ENCODE measurements at places on chromosomes 6 and 20.

- DNase-seq = no peak
Measured at GRCh38 chr6:35186571-35186970, 27.2 kb upstream of the SCUBE3 start.

- no peak for DNase-seq
Measured at GRCh38 chr20:5013682-5014447, 12.6 kb upstream of the SLC23A2 start.

- no peak for DNase-seq
Measured at GRCh38 chr20:46688151-46689081, 828 bp downstream of the TP53RK start.

- DNase-seq = no peak
Measured at GRCh38 chr6:37433657-37434271, 743 bp downstream of the CMTR1 start.

DNA sequence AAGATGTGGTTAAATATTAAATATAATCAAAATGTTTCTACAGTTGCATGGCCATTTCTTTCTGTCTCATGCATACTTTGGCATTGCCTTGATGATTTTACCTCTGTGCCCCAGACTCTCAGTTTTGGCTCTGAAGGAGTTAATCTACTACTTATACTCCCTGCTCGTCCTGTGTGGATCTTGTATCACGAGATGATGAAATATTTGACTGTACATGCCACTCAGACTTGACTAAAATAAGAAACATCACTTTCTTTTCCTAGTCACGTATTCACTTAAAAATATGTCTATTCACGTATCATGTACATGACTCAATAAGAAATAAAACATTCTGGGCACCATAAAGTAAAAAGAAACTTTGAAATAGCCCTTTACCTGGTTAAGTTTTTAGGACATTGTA is 397.7 kb downstream of the RFPL4B start:
- no peak for DNase-seq

- DNase-seq = no peak
Measured at GRCh38 chr6:158635427-158636073, 9.0 kb downstream of the DYNLT1 start.

GRCh38 chr6:9657994-9658393 is 756.9 kb downstream of the TFAP2A start:
- no peak for DNase-seq

DNA sequence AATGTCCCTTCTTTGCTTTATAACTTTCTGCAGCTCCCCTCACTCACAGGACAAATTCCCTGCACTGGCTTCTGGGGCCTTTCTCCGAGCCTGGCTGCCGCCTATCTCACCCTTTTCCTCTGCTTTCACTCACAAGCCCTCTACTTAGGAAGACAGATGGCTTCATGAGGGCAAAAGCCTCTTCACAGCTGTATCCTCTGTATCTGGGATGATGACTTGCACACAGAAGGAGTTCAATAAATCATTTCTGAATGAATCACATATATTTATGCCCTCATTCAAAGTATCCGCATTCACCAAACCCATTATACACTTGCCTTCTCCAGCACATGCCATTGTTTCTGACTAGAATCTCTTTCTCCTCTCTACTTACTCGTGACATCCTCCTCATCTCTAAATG is 159.0 kb upstream of the RIPOR2 start:
- DNase-seq = no peak

GRCh38 chr6:75337835-75338580 is 53.4 kb upstream of the TMEM30A start:
- no peak for DNase-seq

GRCh38 chr6:129733290-129733689 is 23.3 kb upstream of the ARHGAP18 start:
- DNase-seq = no peak

- no peak for DNase-seq
Measured at GRCh38 chr6:105210932-105211531, 31.2 kb upstream of the POPDC3 start.

DNA sequence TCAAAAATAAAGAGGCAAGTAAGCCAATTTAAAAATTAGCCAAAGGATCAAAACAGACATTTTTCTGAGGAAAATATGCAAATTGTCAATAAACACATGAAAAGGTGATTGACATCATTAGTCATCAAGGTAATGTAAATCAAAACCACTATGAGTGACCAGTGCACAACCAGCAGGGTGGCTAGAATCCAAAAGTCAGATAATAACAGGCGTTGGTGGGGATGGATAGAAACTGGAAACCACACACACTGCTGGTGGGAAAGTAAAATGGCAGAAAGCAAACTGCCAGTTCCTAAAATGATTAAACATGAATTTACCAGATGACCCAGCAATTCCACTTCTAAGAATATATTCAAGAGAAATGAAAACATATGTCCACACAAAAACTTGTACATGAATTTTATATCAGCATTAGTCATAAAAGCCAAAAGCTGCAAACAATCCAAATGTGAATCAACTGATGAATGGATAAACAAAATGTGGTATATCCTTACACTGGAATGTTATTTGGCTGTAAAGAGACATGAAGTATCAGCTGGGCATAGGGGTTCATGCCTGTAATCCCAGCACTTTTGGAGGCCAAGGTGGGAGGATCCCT is 74.8 kb upstream of the MBOAT1 start:
- no peak for DNase-seq

DNA sequence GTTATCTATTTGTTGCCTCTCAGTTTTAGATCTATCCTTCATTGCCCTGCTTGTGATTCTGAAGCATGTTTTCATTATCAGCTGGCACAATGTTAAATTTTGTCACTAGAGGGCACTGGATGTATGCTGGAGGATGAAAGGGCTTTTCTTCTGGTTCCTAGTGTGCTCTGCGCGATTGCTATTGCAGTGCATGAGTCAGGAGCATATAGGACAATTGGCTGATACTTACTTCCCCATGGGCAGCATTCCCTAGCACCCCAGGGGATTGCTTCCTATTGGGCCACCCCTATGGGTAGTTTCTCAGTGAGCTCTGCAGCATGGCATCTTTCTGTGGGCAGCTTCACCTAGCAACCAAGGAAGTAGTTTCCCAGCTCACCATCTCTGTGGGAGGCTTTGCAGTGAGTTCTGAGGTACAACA is 280.3 kb upstream of the SYNCRIP start:
- DNase-seq = no peak

- DNase-seq = no peak
Measured at GRCh38 chr6:147553099-147553498, 44.6 kb downstream of the SAMD5 start.

DNA sequence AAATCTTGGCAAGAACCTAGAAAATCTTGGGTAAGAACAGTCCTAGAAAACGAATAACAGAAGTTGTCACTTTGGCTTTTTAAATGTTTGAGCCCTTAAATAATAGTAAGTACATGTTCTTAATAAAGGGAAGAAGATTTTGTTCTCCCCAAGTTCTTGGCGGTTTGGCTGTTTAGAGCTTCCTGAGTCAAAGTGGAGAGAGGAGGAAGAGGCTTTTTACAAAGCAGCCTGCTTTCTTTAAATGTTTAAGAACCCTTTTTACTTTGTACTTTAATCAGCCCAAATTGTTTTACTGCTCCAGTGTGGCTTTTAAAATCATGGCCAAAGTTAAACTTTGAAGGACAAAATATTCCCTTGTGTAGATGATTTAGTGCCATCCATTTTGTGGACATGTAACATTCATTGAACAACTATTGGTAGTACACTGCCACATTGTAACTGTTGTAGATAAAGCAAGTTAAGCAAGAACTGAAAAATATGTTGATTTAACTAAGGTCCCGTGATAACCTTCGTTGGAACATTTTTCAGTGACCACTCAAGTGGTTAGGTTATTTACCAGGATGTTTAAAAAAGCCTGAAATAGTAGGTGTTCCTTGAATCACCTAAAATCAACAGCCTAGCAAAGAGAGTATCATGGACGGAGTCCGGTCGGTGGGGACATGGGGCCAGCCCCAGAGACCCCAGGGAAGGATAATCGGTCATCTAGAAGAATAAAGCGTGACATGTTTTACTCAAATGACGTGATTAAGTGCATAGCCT is 2.4 kb downstream of the AMD1 start:
- no peak for DNase-seq

- DNase-seq = peak; percentile 50
Measured at GRCh38 chr20:43681468-43681942, 14.6 kb downstream of the MYBL2 start.

DNA sequence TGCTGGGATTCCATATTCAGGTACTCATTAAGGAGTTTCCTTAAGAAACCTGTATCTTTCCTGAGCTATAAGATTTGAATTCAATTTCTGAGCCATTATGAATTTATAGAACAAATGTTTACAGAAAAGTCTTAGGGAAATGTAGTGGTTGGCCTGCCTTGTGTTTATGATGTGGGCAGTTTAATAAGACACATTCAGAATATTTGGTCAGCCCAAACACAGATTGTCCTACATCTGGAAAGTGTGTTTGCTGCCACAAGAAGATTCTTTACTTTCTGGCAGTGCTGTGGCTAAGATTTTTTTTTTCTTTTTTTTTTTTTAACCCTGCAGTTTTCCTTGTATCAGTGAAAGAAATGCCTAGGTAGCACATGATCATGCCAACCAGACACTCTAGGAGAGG is 15.2 kb downstream of the TBX18 start:
- DNase-seq = no peak

DNA sequence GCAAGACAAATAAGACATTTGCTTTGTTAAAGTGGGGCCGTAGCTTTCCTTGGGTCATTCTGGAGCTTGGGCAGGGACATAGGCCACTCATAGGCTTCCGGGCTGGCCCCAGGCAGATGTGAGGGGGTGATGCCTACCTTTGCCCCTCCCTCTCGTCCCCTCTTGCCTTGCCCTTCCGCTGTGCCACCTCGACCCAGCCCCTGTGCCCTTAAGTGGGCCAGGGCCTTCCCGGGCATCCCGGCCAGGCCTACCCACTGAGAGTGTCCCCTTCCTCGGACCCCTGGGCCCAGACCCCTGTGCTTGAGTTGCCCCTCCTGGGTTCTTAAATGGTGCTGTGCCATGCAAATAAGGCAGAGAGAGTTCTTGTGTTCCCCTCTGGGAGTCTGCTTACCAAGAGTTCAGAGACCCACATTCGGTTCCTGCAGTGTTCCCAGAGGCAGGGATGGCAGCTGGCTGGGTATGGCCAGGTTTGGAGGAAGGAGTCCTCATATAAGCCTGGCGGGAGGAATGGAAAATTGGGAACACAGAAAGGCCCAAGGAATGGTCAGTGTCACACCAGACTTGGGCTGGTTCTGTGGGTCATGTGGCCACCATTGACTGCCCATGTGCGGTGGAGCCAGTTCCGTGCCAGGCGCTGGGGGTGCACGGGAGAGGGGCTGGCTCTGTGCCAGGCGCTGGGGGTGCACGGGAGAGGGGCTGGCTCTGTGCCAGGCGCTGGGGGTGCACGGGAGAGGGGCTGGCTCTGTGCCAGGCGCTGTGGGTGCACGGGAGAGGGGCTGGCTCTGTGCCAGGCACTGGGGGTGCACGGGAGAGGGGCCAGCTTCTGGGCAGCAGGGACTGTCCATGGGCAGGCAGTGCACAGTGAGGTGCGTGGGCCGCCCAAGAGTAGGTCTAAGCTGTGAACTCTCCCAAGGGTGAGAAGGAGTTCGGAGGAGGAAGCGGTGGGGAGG is 173.5 kb upstream of the SNX9 start:
- DNase-seq = no peak

DNA sequence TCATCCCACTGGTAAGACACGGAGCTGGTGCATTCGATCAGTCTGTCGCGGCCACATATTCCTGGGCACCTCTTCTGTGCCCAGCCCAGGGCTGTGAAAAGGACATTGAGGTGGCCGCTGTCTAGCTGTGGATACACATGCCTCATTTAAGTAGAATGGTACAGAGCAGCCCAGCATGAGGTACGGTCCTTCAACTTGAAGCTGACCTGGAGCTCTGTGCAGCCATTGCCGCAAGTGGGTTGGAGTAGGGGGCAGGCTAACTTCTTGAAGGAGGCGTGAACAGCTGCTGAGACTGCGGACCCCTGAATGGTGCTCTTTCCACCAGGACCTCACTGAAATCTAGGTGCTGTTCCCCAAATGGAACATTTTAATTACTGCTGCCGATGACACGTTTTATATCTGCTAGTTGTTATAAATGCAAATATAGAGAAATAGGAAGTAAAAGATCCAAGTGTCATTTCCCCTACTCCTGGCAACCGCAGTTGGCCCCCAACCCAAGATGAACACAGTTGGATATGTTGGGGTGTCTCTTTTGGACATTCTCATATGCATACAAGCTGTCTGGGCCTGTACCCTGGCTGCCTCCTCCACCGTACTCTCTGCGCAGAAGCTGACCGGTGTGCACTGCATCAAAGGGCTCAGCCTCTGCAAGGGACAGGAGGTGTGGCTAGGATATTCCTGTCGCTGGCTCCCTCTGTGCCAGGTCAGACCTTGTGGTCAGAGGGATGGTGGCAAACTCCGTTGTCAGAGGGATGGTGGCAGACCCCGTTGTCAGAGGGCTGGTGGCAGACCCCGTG is 86.1 kb downstream of the CDC5L start:
- no peak for DNase-seq

GRCh38 chr20:32823078-32823477 is 3.3 kb downstream of the MAPRE1 start:
- DNase-seq = no peak

DNA sequence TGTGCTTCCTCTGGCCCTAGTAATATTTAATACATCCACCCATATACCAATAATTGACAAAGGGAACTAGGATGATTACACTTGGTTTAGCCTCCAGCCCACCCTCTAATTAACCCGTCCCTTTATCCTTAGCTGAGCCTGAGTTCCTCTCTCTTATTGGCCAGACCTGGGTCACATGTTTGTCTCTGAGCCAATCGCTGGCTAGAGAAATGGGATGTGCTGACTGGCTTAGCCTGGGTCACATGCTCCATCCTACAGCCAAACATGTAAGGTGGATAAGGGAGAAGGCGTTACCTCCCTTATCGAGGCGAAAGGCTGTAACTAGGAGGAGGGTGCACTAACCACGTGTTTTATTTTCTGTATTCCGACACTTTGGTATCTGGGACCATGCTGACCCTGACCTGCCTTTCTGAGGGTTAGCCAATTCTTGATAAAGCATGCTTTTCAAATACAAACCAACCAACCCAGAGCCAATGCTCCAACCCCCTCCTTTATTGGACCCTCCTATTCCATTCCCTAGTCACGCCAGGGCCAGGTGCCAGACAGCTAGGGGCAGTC is 262.7 kb downstream of the PREX1 start:
- no peak for DNase-seq

DNA sequence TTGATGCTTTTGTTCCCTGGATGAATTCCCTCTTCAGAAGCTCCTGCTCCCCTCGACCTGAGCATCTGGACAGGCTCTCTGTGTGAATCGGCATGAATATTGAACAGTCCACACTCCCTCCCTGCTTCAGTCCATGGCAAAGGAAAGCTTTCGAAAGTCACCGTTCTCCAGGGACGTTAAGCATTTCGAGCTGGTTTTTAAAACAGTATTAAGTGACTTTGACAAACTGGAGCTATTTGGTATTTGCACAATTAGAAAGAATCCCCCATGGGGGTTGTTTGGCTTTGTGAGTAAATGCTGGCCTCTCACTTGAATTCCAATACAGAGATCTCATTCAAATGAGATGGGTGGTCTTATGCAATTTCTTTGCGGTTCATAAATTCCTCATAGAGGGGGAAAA is 85.3 kb upstream of the TIAM2 start:
- DNase-seq = no peak
